ENCODE measurements at places on chromosomes 2 and 18. TPM values are rescaled to one million over a fixed set of nuclear protein-coding genes. Genes with fewer than 3 reads are reported as not detected.
A peak's percentile ranks its signal among the peaks of the same experiment; 100 is the strongest.

DNA sequence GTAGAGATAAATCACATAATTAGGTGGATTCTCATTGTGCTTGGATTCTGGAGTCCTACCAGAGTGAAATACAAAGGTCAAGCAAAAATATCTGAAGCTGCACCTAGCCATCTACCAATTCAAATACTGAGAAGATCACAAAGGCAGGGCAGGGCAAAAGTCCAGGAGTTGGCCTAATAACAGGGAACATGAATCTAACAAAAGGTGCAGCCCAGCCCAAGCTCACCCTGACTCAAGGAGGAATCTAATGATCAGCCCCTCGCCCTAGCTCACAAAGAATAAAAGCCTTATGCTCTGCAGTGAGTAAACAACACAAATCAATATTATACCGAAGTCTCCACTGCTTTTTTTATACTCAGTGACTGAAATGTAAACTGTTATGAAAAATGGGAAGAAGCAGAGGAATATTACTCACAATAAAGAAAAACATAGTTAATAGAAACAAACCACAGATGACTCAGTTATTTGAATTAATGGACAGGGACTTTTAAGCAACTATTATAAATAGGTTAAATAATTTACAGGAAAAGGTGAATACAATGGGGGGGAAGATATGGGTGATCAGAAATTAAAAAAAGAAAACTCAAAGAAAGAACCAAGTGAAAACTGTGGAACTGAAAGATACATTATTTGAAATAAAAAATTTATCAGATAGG is 49.5 kb downstream of the ANTXR1 start:
- no peak for DNase-seq
- no peak overlapping the region for H3K4me3 ChIP-seq
- H3K36me3 ChIP-seq: no peaks in the 10 kb centered on the region
- peaks cover 31% of the 10 kb centered on the region for H3K4me1 ChIP-seq
- no peak overlapping the region for H3K27ac ChIP-seq

- H3K36me3 ChIP-seq: no peaks in the 10 kb centered on the region
- H3K4me1 ChIP-seq: no peaks in the 10 kb centered on the region
- no peaks in the 10 kb centered on the region for H3K27me3 ChIP-seq
- no peak overlapping the region for H3K27ac ChIP-seq
- peak; percentile 50 for DNase-seq
- H3K4me3 ChIP-seq: no peak overlapping the region
Observed at GRCh38 chr2:179410552-179411356, 146.1 kb upstream of the SESTD1 start.

DNA sequence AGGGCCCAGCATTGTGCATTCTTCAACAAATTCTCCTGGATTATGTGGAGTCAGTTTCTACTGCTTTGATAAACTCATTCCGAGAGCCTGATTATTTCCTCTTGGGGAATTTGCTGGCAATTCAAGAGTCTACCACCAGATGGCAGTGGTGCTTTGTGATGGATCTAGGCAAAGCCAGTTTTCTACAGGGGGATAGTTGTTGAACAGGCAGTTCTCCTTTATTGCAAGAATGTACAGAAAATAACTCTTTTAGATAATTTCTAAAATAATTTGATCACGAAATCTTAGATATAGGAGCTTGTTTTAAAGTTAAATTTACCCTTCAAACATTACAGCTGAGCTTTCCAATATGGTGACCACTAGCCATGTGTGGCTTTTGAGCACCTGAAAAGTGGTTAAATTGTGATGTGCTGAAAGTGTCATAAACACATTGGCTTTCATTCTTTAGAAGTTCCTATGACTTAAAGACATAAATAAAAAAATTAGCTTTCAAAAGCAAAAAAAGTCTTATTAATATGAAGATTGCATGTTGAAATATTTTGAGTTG is 66.7 kb upstream of the HAAO start:
- H3K4me1 ChIP-seq: peaks cover 13% of the 10 kb centered on the region
- H3K36me3 ChIP-seq: no peaks in the 10 kb centered on the region
- peak; percentile 92 for DNase-seq
- no peak overlapping the region for H3K27ac ChIP-seq
- H3K27me3 ChIP-seq: no peaks in the 10 kb centered on the region

DNA sequence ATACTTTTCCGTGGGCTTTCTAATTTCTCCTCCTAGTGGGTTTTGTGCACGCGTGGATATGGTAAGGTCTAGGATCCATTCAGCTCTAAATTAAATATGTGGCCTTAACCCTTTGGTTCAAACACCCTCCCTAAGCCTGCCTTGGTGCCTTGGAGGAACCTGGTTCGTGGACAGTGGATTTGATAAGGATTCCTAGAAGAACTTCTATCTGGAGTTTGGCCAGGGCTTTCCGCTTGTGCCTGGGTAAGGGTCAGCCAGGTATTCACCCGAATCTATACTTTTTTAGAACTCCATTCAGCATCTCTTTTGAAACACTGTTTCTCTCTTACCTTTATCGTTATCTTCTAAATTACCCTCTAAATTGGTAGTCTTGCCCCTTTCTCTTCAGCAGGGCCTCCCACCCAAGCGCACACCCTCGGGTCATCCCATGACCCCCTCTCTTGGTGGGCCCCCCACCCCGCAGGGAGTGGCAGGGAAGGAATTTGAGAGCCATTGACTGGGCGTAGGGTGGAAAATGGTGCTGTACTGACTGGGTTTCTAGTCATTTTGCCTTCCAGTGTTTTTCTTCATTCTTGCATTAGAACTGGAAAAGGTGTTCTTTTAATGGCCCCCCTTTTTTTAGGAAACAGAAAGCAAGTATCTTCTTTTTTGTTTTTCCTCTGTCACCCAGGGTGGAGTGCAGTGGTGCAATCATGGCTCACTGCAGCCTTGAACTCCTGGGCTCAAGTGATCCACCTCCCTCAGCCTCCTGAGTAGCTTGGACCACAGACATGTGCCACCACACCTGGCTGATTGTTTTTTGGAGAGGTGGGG is 1.8 kb downstream of the SOCS6 start:
- H3K27me3 ChIP-seq: no peaks in the 10 kb centered on the region
- H3K27ac ChIP-seq: peak overlapping the region; percentile 24
- H3K4me1 ChIP-seq: peaks cover 5% of the 10 kb centered on the region
- H3K36me3 ChIP-seq: no peaks in the 10 kb centered on the region

GRCh38 chr2:220555961-220556630 is 928.7 kb downstream of the SLC4A3 start:
- H3K36me3 ChIP-seq: no peaks in the 10 kb centered on the region
- H3K27me3 ChIP-seq: no peaks in the 10 kb centered on the region
- no peak overlapping the region for H3K4me3 ChIP-seq
- H3K4me1 ChIP-seq: no peaks in the 10 kb centered on the region
- DNase-seq: no peak

DNA sequence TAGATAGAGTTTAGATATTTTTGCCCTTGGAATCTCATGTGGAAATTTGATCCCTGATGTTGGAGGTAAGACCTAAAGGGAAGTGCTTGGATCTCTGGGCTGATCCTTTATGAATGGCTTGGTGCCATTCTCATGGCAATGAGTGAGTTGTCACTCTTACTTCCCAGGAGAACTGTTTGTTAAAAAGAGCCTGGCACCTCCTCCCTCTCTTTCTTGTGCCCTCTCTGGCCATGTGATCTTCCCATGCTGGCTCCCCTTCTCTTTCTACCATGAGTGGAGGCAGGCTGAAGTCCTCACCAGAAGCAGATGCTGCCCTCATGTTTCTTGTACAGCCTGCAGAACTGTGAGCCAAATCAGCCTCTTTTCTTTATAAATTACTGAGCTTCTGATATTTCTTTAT is 276.9 kb downstream of the ZNF804A start:
- H3K27ac ChIP-seq: no peak overlapping the region
- H3K4me1 ChIP-seq: no peaks in the 10 kb centered on the region
- H3K27me3 ChIP-seq: no peaks in the 10 kb centered on the region

Gene LRRTM4
- total RNA-seq: 8.1 TPM

Gene CAB39
- 82.2 TPM for total RNA-seq

Gene IL37
- not detected for total RNA-seq

Measured in tibial nerve (tissue), 4 donors.